ENCODE measurements at places on chromosomes 1 and 21. TPM values are rescaled to one million over a fixed set of nuclear protein-coding genes. Genes with fewer than 3 reads are reported as not detected.

Gene CCDC185
- total RNA-seq: not detected

DNA sequence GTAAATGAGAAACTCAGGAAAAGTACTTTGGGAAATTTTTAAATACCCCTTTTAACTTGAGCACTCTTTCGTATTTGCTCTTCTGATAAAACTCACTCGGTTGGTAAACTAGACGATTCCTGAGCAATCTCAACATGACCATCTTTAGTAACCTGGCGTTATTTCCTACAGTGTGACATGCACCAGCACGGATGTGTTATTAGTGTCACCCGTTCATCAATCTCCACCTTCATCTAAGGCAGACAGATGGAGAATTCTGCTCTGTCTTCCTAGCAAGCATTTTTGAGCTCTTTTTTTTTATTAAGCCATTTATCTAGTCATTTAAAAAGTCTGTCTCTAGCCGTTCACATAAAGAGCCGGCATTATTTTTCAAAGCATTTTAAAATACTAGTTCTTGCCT, 155.2 kb downstream of the DISP1 start:
- H3K36me3 ChIP-seq: no peaks in the 10 kb centered on the region
- no peaks in the 10 kb centered on the region for H3K4me1 ChIP-seq
- H3K27me3 ChIP-seq: no peaks in the 10 kb centered on the region
- H3K27ac ChIP-seq: no peak overlapping the region
- H3K4me3 ChIP-seq: no peak overlapping the region

GRCh38 chr1:3146458-3146857, 77.5 kb downstream of the PRDM16 start:
- H3K4me1 ChIP-seq: no peaks in the 10 kb centered on the region
- DNase-seq: no peak
- H3K36me3 ChIP-seq: no peaks in the 10 kb centered on the region
- H3K27me3 ChIP-seq: no peaks in the 10 kb centered on the region
- H3K4me3 ChIP-seq: no peak overlapping the region
- H3K27ac ChIP-seq: no peak overlapping the region

Gene DDAH1
- total RNA-seq: 7.9 TPM

GRCh38 chr1:3321559-3322449, 132.7 kb upstream of the ARHGEF16 start:
- no peak overlapping the region for H3K27ac ChIP-seq
- H3K4me1 ChIP-seq: no peaks in the 10 kb centered on the region
- DNase-seq: no peak
- peaks cover 4% of the 10 kb centered on the region for H3K27me3 ChIP-seq

Gene ALPL
- total RNA-seq: not detected

GRCh38 chr1:198726455-198726854, 87.6 kb downstream of the PTPRC start:
- H3K4me1 ChIP-seq: no peaks in the 10 kb centered on the region
- H3K27me3 ChIP-seq: no peaks in the 10 kb centered on the region
- DNase-seq: no peak
- no peak overlapping the region for H3K27ac ChIP-seq

DNA sequence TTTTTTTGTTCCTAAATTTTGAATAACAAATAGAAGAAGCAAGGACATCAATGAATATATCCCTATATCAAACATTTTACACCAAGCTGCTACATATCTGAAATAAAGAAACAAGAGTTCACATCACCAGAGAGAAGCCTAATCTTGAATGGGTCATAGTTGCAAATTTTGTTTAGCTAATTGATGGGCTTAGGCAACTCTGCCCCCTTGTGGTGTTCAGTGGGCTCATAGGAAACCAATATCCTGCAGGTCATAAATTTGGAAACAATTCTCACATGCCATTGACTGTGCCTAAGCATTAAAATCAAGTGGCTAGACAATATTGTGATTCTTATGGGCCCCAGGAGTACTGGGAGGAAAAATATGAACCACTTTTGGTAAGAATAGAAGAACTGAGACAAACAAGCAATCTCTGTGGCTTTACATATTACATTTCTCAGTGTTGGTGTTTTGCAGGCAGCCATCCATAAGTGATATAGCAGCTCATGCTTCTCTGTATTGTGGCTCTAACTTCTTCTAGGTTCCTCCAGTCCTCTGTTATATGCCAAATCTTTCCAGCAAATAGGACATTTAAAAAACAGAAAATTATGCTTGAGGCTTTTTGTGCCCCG, 1262.8 kb upstream of the PRMT6 start:
- no peaks in the 10 kb centered on the region for H3K36me3 ChIP-seq
- peak; percentile 64 for DNase-seq
- H3K4me3 ChIP-seq: no peak overlapping the region

Gene TMEM240
- 5.5 TPM for total RNA-seq

Gene NBPF6
- not detected for total RNA-seq

DNA sequence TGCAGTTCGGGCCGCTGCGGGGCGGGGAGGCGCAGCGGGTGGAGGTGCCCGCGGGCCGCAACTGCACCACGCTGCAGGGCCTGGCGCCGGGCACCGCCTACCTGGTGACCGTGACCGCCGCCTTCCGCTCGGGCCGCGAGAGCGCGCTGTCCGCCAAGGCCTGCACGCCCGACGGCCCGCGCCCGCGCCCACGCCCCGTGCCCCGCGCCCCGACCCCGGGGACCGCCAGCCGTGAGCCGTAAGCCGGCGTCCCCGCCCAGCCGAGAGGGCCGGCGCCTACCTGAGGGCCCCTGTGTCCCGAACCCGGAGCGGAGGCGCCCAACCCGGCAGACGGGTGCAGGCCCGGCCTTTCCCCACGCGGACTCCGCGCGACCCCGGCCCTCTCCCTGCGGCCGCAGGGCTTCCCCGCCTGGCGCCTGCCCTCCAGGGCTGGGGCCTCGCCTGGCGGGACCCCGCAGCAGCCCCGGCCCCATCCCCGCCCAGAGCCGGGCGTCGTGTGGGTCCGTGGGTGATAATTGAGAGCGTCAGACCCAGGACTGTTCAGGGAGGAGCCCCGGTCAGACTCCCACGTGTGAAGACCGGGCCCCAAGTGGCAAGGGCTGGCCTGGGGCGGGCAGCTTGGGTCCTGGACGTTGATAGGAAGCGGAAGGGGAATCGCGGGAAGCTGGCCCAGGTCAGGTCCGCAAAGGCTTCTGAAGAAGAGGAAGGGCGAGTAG, 4.2 kb downstream of the VWA1 start:
- H3K27me3 ChIP-seq: no peaks in the 10 kb centered on the region
- no peaks in the 10 kb centered on the region for H3K36me3 ChIP-seq
- H3K4me3 ChIP-seq: no peak overlapping the region
- H3K4me1 ChIP-seq: no peaks in the 10 kb centered on the region
- no peak for DNase-seq

Gene GIPC2
- not detected for total RNA-seq

DNA sequence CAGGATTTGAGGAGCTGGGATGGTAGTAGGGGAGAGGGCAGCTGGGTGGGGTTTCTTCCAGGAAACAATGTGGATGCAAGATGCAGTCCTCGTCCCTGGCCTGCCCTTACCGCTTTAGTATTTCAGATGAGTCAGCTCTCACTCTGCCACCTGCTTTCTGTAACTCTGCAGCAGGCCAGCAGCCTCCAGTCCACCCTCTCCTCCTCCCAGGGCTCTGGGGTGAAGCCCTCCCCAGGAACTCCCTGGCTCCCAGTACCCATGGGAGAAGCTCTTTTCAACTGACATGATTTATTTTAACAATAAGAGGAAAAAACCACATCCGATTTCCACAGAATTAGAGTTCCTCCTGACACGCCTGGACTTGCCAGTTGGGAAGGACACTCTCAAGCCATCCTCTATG, 39.0 kb upstream of the IL20 start:
- H3K27me3 ChIP-seq: no peaks in the 10 kb centered on the region
- H3K4me1 ChIP-seq: peaks cover 14% of the 10 kb centered on the region
- H3K36me3 ChIP-seq: no peaks in the 10 kb centered on the region
- H3K27ac ChIP-seq: peak overlapping the region; percentile 73
- DNase-seq: peak; percentile 68

- DNase-seq: peak; percentile 99
- H3K27me3 ChIP-seq: no peaks in the 10 kb centered on the region
- H3K27ac ChIP-seq: peak overlapping the region; percentile 66
- peaks cover 30% of the 10 kb centered on the region for H3K4me1 ChIP-seq
These were observed 14.5 kb upstream of the ERRFI1 start for GRCh38 chr1:8040586-8040985.
